ENCODE measurements at places on chromosomes 12 and 14.

- DNase-seq = no peak
Observed at GRCh38 chr12:96751626-96752025, 155.4 kb upstream of the NEDD1 start.

DNA sequence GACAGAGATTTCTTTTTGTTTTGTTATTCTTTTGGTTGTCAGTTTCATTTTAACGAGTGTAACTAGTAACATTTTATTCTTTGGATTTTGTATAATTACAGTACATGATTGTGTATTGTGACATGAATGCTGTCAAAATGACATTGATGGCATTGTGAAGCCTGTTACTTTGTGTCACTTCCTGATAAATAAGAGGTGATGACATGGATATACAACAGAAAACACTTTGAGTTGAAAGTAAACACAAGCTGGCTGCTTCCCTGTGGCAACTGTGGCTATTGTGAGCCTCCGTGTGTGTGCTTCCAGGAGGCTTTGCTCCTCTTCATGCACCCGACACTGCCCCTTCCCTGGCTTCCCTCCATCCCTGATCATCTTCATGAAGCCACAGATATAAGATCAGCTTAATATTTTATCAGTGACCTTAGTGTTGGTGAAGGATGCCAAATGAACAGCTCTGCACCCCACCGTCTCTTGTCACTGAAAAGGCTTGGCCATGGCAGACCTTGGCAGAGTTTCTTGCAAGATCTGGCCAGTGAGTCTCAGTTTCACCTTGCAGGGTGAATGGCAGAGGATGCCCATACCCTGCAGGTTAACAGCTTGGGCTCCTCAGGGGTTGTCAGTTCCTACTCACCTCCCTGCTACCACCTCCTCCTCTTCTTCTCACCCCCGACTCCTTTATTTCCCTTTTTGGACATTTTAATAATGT, 191.9 kb downstream of the EPS8 start:
- no peak for DNase-seq

GRCh38 chr14:74509587-74510222, 16.1 kb downstream of the ISCA2 start:
- no peak for DNase-seq

GRCh38 chr12:25970082-25970481, 11.6 kb downstream of the RASSF8 start:
- DNase-seq = no peak

DNA sequence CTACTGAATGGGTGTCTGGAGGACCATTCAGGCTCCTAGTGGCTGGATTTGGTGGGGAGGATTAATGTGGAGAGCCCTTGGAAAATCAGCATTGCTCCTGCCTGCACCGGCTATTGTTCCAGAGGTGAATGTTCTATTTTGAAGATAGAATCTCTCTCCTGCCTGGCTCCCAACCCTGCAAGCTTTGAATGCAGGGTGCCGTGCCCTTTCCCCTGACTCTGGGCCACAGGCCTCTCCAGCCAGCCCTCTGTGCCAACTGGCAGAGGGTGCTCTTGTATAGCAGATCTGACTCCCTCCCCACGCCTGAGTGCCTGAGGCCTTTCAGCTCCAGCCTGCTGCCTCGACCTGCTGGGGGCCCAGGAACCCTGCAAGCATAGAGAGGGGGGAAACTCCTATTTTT, 106.8 kb downstream of the TMEM260 start:
- no peak for DNase-seq

DNA sequence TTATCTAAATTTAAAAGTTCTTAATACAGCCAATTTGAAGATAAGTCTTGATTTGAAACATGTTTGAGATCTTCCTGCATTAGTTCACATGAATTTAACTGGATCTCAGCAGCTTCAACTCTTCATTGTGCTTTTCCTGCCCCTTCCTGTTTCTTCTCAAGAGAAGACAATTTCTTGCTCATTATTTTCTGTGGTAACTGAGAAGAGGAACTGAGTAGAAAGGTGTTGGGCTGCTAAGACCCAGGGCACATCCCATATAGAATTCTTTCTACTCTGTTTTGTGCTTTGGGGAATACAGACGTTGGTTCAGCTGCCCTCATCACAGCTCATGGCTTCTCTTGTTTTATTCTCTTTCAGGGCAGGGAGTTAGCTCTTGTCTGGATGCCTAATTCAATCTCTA, 110.2 kb downstream of the SNAPC1 start:
- no peak for DNase-seq
